Panc1 (cell line): ENCODE measurements at places on chromosomes 11 and 22. TPM values are rescaled to one million over a fixed set of nuclear protein-coding genes. Genes with fewer than 3 reads are reported as not detected.

DNAJB7 gene
- total RNA-seq, result not detected

SMIM35 gene
- total RNA-seq, result not detected

PKDREJ gene
- total RNA-seq, result not detected

SCGB1C1 gene
- not detected for total RNA-seq

APOA5 gene
- 0.39 TPM for total RNA-seq

SLC1A2 gene
- total RNA-seq, result 0.21 TPM

USP2 gene
- 3.1 TPM for total RNA-seq

BARX2 gene
- 3.9 TPM for total RNA-seq

MAPK8IP1 gene
- total RNA-seq, result 12.7 TPM

OR2D2 gene
- 0.49 TPM for total RNA-seq

GRCh38 chr11:79219186-79220045, 221.4 kb downstream of the TENM4 start:
- DNase-seq, result no peak

DNA sequence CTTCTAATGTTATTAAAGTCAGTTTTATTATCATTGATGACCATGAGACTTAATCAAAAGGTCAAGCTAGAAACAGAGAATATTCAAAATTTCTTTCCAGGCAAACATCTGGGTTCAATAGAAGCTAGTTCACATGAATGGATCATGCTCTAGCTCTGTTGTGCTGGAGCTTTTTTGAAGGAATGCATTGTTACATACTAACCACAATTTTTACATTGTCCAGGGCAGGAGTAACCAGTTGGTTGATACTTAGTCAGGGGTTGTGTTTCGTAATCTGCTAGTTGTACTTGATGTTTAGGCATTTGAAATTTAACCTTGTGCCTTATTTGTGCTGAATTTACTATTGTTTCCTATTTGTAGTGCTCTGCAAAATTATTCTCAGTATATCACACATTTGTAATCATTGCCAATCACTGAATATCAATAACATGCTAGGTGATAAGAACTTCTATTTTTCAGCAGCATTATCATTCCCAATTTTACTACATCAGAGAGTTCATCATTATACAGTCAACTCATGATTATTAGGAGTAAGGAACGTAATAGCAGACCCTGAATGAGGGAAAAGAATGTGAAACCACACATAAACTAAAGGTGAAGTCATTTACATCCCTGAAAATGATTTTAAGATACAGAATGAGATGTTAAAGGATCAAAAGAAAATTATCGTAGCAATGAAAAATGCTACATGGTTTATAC, 23.2 kb downstream of the NF2 start:
- no peak for DNase-seq

- no peak for DNase-seq
These were observed 18.2 kb downstream of the ARVCF start for GRCh38 chr22:19998232-19998951.

DNA sequence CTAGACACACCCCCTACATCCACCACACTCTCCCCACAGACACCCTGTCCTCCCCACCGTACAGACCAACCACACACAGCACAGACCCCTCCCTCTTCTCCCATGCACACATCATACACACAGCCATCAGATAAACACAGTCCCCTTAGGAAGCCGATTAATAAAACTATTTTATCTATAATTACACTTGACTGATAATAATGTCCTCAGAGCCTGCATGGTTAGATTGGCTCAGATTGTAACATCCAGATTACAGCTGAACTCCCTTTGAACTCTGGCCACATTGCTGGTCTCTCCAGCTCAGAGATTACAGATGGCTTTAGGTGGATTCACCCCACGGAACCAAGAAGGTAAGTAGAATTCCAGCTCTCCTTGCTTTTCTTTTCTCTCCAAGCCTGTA, 9.5 kb upstream of the ELF5 start:
- no peak for DNase-seq

GRCh38 chr11:13367115-13367514, 89.5 kb downstream of the BMAL1 start:
- DNase-seq, result no peak

GRCh38 chr11:126543691-126544090, 188.2 kb downstream of the ST3GAL4 start:
- no peak for DNase-seq
